LHCN-M2 (cell line): ENCODE measurements at places on chromosomes 16 and 17.
A peak's percentile ranks its signal among the peaks of the same experiment; 100 is the strongest.

DNA sequence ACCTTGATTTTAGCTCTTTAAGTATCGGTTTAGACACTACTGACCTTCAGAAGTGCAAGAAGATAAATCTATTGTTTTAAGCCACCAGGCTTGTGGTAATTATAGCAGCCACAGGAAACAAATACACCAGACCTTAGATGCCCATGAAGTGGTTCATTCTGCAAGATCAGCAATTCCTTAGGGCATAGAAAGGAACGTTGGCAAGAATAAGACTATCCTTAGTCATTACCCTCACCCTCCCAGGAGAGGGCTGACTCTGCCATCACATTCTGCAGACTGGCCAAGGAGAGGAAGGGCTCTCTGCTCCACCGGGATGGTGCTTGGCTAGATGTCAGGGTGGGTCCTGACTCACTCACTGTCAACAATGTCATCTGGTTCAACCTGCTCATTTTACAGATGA is 14.1 kb upstream of the NDEL1 start:
- DNase-seq: peak; percentile 59

- DNase-seq: no peak
Observed at GRCh38 chr17:65504141-65504540, 57.3 kb downstream of the AXIN2 start.

DNA sequence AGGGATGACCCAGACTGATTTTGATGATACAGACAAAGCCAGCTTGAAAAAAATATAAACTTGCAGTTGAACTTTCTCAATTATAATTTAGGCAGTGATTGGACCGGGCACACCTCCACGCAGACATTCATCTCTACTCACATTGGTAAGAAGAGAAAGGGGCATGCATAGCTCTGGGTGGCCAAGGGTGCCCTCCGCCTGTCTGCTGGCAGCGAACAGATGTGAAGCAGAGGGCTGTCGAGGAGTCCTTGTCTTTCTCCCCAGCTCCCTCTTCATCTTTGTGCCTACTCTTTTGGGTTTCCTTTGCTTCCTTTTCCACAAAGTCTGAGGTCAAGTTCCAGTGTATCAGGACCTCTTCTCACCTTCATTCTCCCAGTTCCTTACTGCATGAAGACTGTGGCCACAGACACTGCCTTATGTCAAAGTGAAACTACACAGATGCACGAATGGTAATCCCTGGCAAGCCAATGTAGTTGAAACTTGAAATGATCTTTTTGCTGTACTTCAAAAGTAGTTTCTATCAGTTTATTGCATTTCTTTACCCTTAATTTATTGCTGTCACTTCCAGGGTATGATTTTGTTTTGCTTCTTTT is 343.7 kb upstream of the SOX9 start:
- DNase-seq: no peak

DNA sequence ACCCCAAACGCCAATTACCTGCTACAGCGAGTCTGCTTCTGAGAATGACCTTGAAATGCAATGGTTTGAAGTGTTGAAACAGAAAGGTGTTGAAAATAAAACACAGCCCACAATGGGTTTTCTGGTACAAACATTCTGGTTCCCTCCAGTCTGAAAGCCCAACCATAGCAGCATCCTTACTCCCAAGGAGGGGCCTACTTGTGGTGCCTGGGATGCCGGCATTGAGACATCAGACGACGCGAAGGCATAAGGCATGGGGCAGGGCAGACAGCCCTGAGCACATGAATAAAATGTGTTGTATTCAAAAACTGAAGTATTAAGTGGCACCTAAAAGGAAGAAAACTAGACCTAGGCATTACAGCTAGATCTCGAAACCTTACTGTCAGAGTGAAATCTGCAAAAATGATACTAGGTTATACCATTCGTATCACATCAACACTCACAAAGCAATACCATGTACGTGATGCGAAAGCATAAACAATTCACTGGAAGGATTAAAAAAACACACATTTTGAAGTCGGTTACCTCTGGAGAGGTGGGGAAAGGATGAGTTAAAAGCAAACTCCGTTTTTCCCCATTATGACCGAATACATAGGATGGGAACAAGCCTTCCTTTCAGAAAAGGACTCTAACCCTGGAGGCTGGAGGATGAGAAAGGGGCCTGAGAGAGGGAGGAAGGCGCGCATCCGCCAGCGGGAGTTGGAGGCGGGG is 702 bp downstream of the NUDT21 start:
- peak; percentile 19 for DNase-seq

DNA sequence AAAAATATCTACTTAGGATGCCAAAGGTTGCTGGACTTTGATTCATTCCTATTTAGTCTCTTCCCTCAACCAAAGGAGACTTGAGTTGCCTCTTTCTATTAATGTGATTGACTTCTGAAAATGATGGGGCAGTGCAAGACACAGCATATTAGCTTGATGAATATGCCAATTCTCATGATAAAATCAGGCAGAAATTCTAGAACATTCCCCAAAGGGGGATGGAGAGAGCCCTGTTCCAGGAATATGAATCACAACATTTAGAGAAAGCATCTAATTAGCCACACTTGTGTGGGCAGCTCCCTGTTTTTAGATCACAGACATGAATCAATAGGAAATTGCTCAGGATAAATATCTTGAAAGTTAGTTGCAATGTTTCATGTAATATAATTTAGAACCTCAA is 584.0 kb upstream of the CDH8 start:
- DNase-seq: no peak

GRCh38 chr17:1951920-1952319 is 73.2 kb downstream of the RTN4RL1 start:
- DNase-seq: no peak

DNA sequence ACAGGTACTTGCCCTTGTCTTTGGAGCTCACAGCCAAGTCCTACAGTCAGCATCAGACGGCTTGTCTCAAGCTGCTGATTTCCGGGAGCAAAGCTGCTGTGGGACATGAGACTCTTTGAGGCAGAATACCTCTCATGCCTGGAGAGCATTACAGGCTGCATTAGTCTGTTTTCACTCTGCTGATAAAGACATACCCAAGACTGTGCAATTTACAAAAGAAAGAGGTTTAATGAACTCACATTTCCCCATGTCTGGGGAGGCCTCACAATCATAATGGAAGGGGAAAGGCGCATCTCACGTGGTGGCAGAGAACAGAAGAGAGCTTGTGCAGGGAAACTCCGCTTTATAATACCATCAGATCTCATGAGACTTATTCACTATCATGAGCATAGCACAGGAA is 661.2 kb downstream of the WWOX start:
- DNase-seq: no peak

DNA sequence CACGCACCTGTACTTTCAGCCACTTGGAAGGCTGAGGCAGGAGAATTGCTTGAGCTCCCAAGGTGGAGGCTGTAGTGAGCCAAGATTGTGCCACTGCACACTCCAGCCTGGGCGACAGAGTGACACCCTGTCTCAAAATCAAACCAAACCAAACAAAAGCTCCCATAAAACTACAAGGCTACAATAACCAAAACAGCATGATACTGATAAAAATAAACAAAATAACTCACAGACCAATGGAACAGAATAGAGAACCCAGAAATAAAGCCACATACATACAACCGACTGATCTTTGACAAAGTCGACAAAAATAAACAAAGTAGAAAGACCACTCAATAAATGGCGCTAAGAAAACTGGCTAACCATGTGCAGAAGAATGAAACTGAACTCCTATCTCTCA is 37.2 kb downstream of the BRD7 start:
- DNase-seq: no peak

DNA sequence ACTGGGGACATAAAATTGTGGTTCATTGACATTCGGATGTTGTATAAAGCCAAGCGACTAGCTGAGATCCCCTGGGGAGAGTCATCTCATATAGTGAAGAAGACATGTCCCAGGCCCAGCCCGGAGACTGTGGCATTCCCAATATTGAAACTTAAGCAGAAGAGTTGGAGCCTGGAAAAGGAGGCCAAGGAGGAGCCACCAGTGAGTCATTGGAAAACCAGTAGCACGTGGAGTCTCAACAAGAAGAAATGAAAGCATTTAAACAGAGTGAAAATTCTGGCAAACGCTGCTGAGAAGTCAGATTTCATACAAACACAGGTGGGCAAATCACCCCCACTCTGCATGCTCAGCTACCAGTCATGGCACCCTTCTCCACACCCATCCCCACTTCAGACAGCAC is 9.4 kb upstream of the ELAC2 start:
- no peak for DNase-seq

DNA sequence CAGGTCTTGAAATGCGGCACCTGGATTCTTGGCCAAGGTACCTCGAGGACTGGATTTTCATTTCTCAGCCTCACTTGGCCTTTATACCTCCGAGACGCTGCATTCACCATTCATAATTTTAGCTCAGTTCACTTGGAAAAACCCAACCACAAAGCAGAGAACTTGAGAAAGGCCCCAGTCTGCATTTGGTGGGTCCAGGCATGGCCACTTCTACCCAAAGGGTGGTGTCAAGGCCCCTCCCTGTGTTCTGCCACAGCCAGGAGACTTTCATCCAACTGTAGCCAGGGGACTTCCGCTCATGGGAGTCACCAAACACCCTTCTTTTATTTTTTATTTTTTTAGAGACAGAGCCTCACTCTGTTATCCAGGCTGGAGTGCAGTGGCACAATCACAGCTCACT is 14.7 kb upstream of the TVP23A start:
- DNase-seq: no peak

GRCh38 chr17:35932586-35932985 is 2.0 kb upstream of the RDM1 start:
- DNase-seq: no peak

DNA sequence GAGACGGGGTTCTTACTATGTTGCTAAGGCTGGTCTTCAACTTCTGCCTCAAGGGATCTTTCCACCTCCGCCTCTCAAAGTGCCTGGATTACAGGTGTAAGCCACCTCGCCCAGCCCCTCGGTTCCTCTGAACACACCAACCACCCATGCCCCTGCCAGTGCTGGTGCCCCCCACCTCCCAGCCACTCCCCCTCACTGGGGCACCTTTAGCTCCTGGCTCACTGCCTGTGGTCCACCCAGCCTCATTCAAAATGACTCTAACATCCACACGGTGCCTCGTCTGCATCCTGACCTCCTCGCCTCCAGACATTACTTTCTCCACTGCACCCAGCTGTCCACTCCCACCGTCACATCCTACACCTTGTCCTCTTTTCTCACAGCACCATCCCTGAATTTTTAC is 55.3 kb downstream of the ARHGAP27 start:
- DNase-seq: no peak
